ENCODE measurements at places on chromosomes 6 and 20. TPM values are rescaled to one million over a fixed set of nuclear protein-coding genes. Genes with fewer than 3 reads are reported as not detected.
A peak's percentile ranks its signal among the peaks of the same experiment; 100 is the strongest.

- no peak for DNase-seq
- H3K27ac ChIP-seq: no peak overlapping the region
- no peaks in the 10 kb centered on the region for H3K36me3 ChIP-seq
Observed at GRCh38 chr6:114998492-114998891, 655.7 kb upstream of the HS3ST5 start.

DNA sequence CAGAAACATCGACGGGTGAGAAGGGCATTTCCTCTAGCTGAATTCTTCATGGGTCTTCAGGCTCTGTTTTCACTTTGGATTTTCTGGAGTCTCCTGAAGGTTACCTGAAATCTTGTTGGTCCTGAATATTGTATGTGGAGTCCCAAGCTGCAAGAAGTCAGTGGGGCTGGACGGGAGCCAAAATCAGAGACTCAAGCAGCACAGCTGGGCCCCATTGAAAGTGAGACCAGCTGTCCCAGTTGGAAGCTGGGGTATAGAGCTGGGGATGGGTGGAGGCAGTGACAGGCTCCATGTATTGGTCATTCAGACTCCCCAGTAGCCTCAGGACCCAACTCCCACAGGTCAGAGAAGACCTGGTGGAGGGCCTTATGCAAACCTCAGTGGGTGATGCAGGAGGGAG is 111.3 kb upstream of the MLN start:
- no peaks in the 10 kb centered on the region for H3K27me3 ChIP-seq
- H3K4me1 ChIP-seq: peaks cover 20% of the 10 kb centered on the region
- H3K27ac ChIP-seq: no peak overlapping the region

DNA sequence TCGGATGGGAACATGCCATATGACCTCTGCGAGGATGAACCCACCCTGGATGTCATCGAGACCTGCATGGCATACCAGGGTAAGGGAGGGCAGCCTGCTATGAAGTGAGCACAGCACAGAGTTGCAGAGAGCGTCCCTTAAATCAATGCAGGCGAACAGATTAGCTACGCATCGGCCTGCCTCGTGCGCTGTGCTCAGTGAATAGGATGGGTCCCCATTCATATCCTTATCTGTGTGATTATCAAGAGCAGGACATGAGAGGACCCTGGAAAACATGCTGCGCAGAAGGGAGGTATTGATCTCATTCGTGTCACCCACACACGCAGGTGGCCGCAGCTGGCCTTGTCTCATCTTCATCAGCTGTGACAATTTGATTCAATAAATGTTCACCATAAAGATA is 25.6 kb upstream of the FAM83D start:
- no peaks in the 10 kb centered on the region for H3K27me3 ChIP-seq
- no peak for DNase-seq
- H3K4me1 ChIP-seq: no peaks in the 10 kb centered on the region
- H3K36me3 ChIP-seq: no peaks in the 10 kb centered on the region
- H3K4me3 ChIP-seq: no peak overlapping the region
- no peak overlapping the region for H3K27ac ChIP-seq

- no peaks in the 10 kb centered on the region for H3K27me3 ChIP-seq
- H3K36me3 ChIP-seq: no peaks in the 10 kb centered on the region
- no peak overlapping the region for H3K4me3 ChIP-seq
- DNase-seq: no peak
- H3K4me1 ChIP-seq: peaks cover 10% of the 10 kb centered on the region
Observed at GRCh38 chr6:21186479-21187055, 407.0 kb upstream of the SOX4 start.

- no peak overlapping the region for H3K4me3 ChIP-seq
- H3K4me1 ChIP-seq: no peaks in the 10 kb centered on the region
- H3K27me3 ChIP-seq: no peaks in the 10 kb centered on the region
- DNase-seq: no peak
Observed at GRCh38 chr6:166052837-166053236, 114.8 kb downstream of the TBXT start.

DNA sequence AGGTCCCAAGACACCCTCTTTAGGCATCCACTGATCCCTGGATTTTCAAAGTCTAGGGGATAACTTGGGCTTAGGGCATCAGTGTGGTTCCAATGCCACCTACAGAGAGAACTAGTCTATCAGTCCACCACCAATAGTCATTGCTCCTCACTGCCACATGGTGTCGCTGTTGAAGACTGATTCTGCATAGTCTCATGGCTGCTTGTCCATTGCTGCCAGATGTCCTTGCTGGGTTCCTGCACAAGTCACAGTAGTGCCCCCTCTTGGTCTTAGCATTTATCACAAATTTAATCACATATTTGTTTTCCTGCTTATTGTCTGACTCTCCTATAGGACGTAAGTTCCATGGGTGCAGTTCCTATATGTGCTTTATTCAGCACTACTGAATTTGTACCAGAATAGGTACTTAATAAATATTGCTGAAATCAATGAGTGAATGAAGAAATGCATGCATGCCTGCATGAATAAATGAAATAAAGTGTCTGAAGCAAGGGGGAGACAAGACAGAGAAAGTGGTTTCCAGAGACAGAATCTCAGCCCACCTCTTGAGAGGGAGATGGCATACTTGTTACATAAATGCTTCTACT is 45.9 kb upstream of the RALY start:
- no peak overlapping the region for H3K4me3 ChIP-seq
- no peak overlapping the region for H3K27ac ChIP-seq
- no peaks in the 10 kb centered on the region for H3K4me1 ChIP-seq
- no peaks in the 10 kb centered on the region for H3K36me3 ChIP-seq
- peak; percentile 90 for DNase-seq
- no peaks in the 10 kb centered on the region for H3K27me3 ChIP-seq

- no peaks in the 10 kb centered on the region for H3K4me1 ChIP-seq
- no peak overlapping the region for H3K27ac ChIP-seq
- no peaks in the 10 kb centered on the region for H3K36me3 ChIP-seq
- no peak overlapping the region for H3K4me3 ChIP-seq
- DNase-seq: no peak
Observed at GRCh38 chr6:90304308-90304707, 7.7 kb upstream of the BACH2 start.

- DNase-seq: no peak
- H3K27ac ChIP-seq: no peak overlapping the region
- H3K27me3 ChIP-seq: no peaks in the 10 kb centered on the region
Observed at GRCh38 chr6:49155316-49155715, 307.7 kb downstream of the MMUT start.

- H3K4me1 ChIP-seq: peaks cover 5% of the 10 kb centered on the region
- no peak overlapping the region for H3K4me3 ChIP-seq
- no peaks in the 10 kb centered on the region for H3K36me3 ChIP-seq
- no peak overlapping the region for H3K27ac ChIP-seq
- no peaks in the 10 kb centered on the region for H3K27me3 ChIP-seq
Observed at GRCh38 chr6:50819466-50819903, 814 bp downstream of the TFAP2B start.

DNA sequence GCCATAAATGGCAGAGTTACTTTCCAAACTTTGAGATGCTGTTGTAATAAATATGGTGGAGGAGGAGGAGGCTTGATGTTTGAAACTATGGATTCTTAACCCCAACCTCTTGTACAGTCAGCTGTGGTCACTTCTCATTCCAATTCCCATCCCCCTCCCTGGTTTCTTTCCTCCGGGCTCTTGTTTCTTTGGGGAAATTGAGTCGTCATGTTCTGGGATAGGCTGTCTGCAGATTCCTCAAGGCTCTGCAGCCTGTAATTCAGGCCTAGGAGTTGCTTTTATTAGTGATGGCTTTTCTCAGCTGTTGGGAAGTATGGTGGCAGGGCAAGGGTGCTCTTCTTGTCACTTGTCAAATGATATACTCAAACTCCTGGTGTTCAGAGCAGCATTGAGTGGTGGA is 2.6 kb downstream of the PTK7 start:
- no peaks in the 10 kb centered on the region for H3K27me3 ChIP-seq
- peaks cover 13% of the 10 kb centered on the region for H3K4me1 ChIP-seq
- no peaks in the 10 kb centered on the region for H3K36me3 ChIP-seq
- H3K4me3 ChIP-seq: no peak overlapping the region
- DNase-seq: no peak

- no peak overlapping the region for H3K27ac ChIP-seq
- peak overlapping the region; percentile 75 for H3K4me3 ChIP-seq
- H3K4me1 ChIP-seq: peaks cover 48% of the 10 kb centered on the region
Observed at GRCh38 chr6:125746731-125747588, 2.5 kb upstream of the HEY2 start.

GRCh38 chr6:79062708-79063107 is 15.3 kb downstream of the PHIP start:
- no peak for DNase-seq
- peaks cover 43% of the 10 kb centered on the region for H3K36me3 ChIP-seq
- no peaks in the 10 kb centered on the region for H3K27me3 ChIP-seq
- H3K4me3 ChIP-seq: no peak overlapping the region

DNA sequence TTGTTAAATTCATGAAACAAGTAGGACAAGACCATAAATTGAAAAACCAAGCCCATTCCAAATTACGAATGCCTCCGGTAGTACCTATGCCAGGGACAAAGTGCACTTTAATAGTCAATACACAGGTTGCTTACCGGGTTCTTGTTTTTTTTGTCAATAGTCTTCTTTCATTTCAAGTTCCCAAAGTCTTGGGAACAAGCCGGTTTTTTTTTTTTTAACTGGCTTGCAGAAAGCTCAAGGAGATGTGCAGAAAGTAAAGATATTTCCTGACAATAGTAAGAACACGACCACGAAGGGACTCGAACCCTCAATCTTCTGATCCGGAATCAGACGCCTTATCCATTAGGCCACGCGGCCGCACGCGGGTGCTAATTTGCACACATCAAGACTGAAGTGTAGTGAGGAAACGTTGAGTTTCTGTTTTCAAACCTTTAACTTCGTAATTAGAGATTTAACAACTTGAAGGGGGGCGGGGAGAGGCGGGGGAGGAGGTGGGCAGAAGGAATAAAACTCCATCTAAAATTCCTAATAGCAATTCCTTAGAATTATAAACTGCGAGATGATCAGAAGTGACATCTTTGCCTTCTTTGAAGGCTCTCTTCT is 181.0 kb downstream of the TRIM27 start:
- DNase-seq: peak; percentile 86
- H3K27me3 ChIP-seq: no peaks in the 10 kb centered on the region
- no peaks in the 10 kb centered on the region for H3K4me1 ChIP-seq

DNA sequence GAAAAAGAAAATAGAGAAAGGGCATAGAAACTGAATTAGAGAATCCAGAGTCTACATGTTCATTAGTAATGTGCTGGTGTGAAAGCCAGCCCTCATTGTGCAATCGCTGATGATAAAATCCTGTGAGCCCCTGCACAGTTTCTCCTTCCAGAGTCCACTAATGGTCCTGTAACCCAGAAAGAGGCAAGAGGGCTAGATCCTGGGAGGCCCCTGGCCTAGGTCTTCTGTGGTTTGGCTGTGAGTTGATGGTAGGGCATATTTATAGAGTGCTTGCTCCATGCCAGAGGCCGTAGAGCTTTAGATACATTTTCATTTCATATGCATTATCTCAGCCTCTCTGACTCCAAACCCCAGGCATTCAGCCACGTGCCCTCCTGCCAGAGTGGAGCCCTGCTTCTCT is 94.9 kb upstream of the MTHFD1L start:
- no peaks in the 10 kb centered on the region for H3K27me3 ChIP-seq
- peaks cover 40% of the 10 kb centered on the region for H3K4me1 ChIP-seq
- peaks cover 55% of the 10 kb centered on the region for H3K36me3 ChIP-seq
- no peak overlapping the region for H3K27ac ChIP-seq

- no peaks in the 10 kb centered on the region for H3K27me3 ChIP-seq
- peak; percentile 59 for DNase-seq
- no peaks in the 10 kb centered on the region for H3K4me1 ChIP-seq
- H3K36me3 ChIP-seq: no peaks in the 10 kb centered on the region
Observed at GRCh38 chr6:118509009-118509617, 39.0 kb upstream of the PLN start.

GRCh38 chr6:116405138-116405537 is 34.4 kb downstream of the DSE start:
- H3K27me3 ChIP-seq: no peaks in the 10 kb centered on the region
- H3K36me3 ChIP-seq: no peaks in the 10 kb centered on the region
- peaks cover 26% of the 10 kb centered on the region for H3K4me1 ChIP-seq

DNA sequence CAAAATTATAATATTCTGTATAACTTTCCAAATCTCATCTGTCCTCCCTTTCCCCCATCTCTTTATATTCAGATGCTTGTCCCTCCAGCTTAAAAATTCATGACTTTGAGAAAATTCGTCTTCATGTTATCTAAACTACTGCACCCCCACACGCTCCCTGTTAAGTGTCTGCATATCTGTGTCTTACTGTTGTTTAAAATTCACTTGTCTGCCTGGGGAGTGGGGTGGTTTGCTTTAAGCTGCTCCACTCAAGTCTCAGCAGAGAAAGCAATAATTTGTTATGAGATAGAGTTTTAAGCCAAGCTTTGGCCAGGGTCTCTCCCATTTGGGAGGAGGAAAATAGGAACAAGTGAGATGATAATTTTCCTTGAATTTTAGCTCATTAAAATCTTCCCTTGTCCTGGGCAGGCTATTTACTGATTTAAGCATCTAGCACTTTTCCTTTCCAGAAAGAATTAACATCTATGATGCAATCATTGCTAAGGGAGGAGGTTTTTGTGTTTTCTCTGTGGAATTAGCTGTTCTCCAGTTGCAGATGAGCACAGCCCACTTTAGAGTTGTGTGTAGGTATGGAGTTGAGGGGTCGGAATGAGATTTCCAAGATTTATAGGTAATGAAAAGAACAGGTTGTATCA is 36.8 kb downstream of the MTHFD1L start:
- H3K36me3 ChIP-seq: peaks cover 37% of the 10 kb centered on the region
- no peaks in the 10 kb centered on the region for H3K4me1 ChIP-seq
- H3K27me3 ChIP-seq: no peaks in the 10 kb centered on the region
- DNase-seq: no peak
- no peak overlapping the region for H3K27ac ChIP-seq
- no peak overlapping the region for H3K4me3 ChIP-seq

- peaks cover 21% of the 10 kb centered on the region for H3K4me1 ChIP-seq
- no peaks in the 10 kb centered on the region for H3K27me3 ChIP-seq
- no peak overlapping the region for H3K27ac ChIP-seq
- H3K36me3 ChIP-seq: no peaks in the 10 kb centered on the region
Observed at GRCh38 chr20:341682-342081, 5.2 kb upstream of the NRSN2 start.

DNA sequence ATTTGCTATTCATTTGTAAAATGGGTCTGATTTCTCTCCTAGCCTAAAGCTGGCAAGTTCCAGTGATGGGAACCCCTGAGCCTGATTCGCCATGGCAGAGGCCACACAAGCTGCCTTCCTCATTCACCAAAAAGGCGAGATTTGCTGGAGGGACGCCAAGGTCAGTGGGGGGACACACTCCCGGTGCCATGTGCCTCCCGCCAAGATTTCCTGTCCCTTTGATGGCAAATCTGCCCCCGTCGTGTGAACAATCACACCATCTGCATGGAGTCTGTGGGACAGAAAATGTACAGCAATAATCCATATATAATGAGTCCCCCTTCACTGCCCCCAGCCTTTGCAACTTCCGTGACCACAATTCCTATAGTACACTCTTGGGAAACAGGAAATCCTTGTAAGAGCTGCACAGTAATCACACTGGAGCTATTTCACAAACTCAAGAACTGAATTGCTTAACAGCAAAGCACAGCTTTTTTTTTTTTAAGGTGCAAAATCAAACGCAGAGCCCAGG is 15.7 kb upstream of the IGF2R start:
- no peaks in the 10 kb centered on the region for H3K27me3 ChIP-seq
- H3K36me3 ChIP-seq: no peaks in the 10 kb centered on the region
- H3K27ac ChIP-seq: no peak overlapping the region
- no peak for DNase-seq
- no peaks in the 10 kb centered on the region for H3K4me1 ChIP-seq

The GABRR1 gene
- total RNA-seq: not detected

The NTSR1 gene
- total RNA-seq: not detected

The FERMT1 gene
- 0.07 TPM for total RNA-seq

The ZNF165 gene
- 0.26 TPM for total RNA-seq

The NT5E gene
- not detected for total RNA-seq

The SLC35D3 gene
- total RNA-seq: not detected

The BTN1A1 gene
- total RNA-seq: not detected

The SRSF12 gene
- total RNA-seq: not detected

The LAMA4 gene
- not detected for total RNA-seq

The MYLK4 gene
- 0.78 TPM for total RNA-seq

The STMN3 gene
- total RNA-seq: 4.1 TPM

The ASIP gene
- total RNA-seq: not detected
